ENCODE measurements at places on chromosomes 4 and X.

DNA sequence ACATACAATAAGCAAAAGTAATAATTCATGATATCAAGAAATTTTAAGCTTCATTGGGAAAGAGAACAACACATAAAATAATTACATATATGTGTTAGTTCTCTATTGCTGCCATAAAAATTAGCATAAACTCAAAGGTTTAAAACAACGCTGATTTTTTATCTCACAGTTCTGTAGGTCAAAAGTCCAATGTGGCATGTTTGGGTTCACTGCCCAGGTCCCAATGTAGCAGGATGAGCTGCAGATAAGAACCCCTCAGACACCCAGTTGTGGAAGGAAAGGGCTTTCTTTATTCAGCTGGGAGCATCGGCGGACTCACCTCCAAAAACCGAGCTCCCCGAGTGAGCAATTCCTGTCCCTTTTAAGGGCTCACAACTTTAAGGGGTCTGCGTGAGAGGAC, 13.1 kb upstream of the MAGEB16 start:
- DNase-seq: no peak

DNA sequence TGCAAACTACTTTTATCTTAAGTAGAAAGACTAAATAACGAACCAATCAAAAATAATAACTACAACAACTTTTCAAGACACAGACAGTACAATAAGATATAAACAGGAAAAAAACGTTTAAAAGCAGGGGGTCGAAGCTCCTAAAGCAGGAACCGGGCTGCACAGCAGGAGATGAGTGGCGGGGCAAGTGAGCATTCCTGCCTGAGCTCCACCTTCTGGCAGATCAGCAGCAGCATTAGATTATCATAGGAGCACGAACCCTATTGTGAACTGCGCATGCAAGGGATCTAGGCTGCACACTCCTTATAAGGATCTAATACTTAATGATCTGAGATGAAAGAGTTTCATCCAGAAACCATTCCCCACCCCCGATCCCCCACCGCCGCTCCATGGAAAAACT, 146.2 kb downstream of the TEX11 start:
- no peak for DNase-seq

- DNase-seq: no peak
Observed at GRCh38 chr4:158754385-158755180, 14.2 kb upstream of the FNIP2 start.

GRCh38 chrX:68060506-68061205, 372.6 kb downstream of the OPHN1 start:
- DNase-seq: no peak

GRCh38 chrX:103831342-103831802, 685 bp downstream of the RAB9B start:
- DNase-seq: no peak

DNA sequence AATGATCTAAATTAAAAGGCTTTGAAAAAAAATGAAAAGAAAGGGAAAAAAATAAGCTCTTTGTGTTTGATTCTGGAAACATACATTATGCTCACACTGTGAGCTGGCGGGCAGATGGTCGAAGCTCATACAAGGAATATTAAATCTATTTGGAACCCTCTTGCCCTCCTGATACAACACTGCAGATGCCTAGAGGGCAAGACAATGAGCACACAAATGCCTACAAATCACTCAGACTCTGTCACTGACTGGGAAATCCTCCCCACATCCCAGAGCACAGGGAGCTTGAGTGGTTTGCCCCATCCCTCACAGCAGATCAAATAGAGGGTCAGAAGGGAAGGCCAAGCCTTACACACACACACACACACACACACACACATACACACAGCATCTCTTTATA, 320.4 kb downstream of the HNRNPD start:
- DNase-seq: no peak

DNA sequence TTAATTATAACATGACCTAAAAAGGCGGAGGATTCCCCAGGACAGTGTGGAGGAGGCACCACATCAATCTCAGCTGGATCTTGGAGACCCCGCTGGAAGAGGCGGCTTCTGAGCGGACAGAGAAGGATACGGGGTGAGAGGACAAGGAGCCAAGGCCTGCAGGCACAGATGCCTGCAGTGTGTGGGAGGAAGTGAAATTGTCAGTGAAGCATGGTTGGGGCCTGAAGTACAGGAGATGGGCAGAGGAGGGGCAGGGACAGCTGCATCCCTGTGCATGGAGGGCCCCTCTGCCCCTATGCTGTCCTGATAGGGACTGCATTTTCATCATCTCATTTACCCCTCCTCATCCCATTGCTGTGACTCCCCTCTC, 1.7 kb upstream of the SLC2A9 start:
- no peak for DNase-seq

DNA sequence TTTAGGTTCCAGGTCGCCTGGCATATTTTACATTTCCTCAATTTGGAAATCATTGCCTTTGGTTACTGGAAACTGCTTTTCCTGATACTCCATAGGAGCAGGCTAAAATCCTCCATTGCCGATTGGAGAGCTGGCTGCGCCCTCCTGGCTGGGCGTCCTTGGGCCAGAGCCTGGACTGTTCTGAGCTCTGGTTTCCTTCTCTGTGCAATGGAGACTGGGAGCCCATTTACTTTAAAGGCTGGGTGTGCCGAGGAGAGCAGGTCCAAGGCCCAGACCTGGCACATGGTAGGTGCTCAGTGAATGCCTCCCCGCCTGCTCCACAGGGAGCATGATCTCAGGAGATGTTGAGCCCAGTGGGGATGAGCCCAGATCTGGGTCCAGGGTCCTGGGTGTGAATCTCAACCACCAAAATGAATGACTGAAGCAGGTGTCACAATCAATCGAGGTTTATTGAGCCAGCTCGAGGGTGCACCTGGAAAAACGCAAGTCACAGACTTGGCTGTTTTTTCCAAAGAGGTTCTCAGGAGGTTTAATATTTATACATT, 50.0 kb downstream of the EVC start:
- DNase-seq: no peak

DNA sequence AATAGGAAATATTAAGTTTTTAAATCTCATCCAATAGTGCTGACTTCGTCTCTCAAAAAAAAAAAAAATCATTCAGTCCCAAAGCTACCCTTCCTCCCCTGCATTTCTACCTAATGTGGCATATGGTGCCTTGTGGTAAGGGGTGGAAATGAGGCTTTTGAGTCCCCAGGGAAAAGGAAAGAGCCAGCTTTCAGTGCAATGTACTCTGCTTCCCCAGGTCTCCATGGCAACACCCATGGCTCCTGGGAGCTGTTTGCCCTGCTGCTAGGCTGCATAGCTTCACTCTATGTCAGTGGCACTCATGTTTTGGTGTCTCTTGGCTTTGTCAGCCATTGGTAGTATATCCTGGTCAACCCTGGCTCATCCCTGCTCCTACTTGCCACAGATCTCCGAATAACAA, 175.9 kb downstream of the SLC39A8 start:
- no peak for DNase-seq

DNA sequence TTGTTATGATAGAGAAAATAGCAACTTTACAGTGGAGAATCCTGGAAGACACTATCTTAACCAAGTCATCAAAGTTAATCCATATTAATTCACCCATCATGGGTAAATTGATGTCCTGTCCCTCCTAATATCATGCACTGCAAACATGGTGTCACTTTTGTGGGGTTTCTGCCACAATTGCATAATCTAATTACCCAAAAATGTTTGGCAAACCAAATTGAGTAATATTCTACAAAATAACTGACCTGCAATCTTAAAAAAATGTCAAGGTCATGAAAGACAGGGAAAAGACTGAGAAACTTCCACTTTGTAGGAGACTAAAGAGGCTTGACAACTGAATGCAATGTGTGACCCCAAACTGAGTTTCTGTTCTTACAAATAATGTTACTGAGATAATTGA, 37.1 kb upstream of the PLAC8 start:
- DNase-seq: no peak

GRCh38 chr4:77903186-77903585, 40.6 kb downstream of the MRPL1 start:
- DNase-seq: no peak

- DNase-seq: no peak
Observed at GRCh38 chrX:460823-461640, 74.3 kb upstream of the PPP2R3B start.

GRCh38 chrX:21655901-21656586, 2.1 kb downstream of the KLHL34 start:
- no peak for DNase-seq
